ENCODE measurements at places on chromosomes 1 and 21.

DNA sequence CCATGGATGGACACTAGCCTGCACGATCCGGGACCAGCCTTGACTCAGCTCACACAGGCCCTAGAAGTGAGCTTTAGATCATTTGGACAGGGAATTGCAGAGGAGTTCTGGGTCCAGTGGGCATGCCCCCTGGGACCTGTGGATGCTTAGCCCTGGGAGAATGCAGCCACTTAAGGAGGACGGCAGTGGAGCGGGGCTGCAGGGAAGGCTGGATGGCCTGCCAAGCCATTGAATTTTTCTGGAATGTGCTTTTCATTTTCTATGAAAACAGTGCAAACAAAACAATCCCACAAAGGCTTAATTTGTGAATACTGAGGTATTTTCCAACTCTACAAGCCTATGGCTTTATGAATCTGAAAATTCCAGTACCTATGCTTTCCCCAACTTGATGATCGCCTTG lies 80.4 kb upstream of the GCLM start:
- no peak overlapping the region for H3K27ac ChIP-seq
- DNase-seq = no peak
- H3K4me3 ChIP-seq = no peak overlapping the region
- H3K4me1 ChIP-seq = no peaks in the 10 kb centered on the region

DNA sequence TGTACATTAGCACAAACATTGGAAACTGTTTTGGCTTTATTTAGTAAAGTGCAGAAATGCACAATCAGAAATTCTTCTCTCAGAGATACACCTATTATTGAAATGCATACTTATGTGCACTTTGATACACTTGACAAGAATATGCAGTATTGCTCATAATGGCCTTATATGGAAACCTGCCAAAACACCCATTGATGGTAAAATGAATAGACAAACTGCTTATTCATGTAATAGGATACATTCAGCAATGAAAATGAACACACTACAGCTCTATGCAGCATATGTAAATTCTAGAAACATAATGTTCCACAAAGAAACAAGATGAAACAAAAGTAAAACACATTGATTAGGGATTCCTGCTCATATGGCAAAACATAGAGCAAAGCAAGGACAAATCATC lies 223.9 kb downstream of the S1PR1 start:
- no peaks in the 10 kb centered on the region for H3K36me3 ChIP-seq
- no peak for DNase-seq
- peaks cover 2% of the 10 kb centered on the region for H3K27me3 ChIP-seq

GRCh38 chr1:43302201-43302600 lies 1.4 kb downstream of the TIE1 start:
- no peak overlapping the region for H3K4me3 ChIP-seq
- H3K4me1 ChIP-seq = no peaks in the 10 kb centered on the region
- no peak overlapping the region for H3K27ac ChIP-seq
- H3K36me3 ChIP-seq = no peaks in the 10 kb centered on the region

- peaks cover 8% of the 10 kb centered on the region for H3K27me3 ChIP-seq
- no peaks in the 10 kb centered on the region for H3K4me1 ChIP-seq
- no peaks in the 10 kb centered on the region for H3K36me3 ChIP-seq
- no peak overlapping the region for H3K4me3 ChIP-seq
Measured at GRCh38 chr1:17891205-17892110, 136.3 kb downstream of the ACTL8 start.

- H3K27me3 ChIP-seq = no peaks in the 10 kb centered on the region
- H3K4me1 ChIP-seq = peaks cover 27% of the 10 kb centered on the region
- no peak overlapping the region for H3K4me3 ChIP-seq
- no peaks in the 10 kb centered on the region for H3K36me3 ChIP-seq
Measured at GRCh38 chr1:19648689-19649088, 4.6 kb downstream of the NBL1 start.

DNA sequence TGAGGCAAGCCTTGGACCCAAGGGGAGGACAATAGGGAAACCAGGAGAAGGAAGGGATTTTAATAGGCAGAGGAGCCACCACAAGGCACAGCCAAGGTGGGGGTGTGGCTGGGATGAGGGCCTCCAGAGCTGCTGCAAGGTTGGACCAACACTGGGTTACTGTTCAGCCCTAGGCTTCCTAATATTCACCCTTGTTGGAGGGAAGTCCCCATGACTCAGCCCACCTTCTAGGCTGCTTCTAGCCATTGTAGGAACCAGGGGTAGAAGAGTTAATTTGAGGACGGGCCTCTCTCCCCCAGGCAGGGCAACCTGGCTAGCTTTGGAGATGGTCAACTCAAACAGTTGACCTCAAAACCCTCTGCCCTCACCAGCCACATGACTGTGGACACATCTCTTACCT lies 59.5 kb downstream of the KCNN3 start:
- no peaks in the 10 kb centered on the region for H3K36me3 ChIP-seq
- no peak overlapping the region for H3K27ac ChIP-seq
- peaks cover 2% of the 10 kb centered on the region for H3K27me3 ChIP-seq
- H3K4me3 ChIP-seq = no peak overlapping the region
- peak; percentile 59 for DNase-seq
- H3K4me1 ChIP-seq = peaks cover 18% of the 10 kb centered on the region

DNA sequence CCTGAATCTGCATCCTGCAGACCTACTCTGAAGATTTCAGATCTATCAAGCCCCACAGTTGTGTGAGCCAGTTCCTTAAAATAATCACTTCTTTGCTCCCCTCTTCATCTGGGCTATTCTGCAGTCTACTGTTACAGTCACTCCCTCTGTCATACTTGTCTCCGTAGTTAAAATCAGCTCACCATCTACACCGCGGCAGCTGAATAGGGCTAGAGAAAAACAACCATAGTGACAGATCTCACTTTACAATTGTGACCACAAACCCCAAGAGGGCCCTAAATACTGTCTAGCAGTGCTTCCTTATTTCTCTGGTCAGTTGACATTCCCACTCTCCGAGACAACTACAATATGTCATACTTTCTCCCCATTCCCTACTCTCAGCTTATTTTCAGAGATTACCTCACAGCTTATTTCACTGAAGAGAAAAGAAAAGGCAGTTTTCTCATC lies 12.9 kb downstream of the DESI2 start:
- H3K27ac ChIP-seq = no peak overlapping the region
- H3K36me3 ChIP-seq = peaks cover 8% of the 10 kb centered on the region
- no peak overlapping the region for H3K4me3 ChIP-seq
- peak; percentile 9 for DNase-seq

DNA sequence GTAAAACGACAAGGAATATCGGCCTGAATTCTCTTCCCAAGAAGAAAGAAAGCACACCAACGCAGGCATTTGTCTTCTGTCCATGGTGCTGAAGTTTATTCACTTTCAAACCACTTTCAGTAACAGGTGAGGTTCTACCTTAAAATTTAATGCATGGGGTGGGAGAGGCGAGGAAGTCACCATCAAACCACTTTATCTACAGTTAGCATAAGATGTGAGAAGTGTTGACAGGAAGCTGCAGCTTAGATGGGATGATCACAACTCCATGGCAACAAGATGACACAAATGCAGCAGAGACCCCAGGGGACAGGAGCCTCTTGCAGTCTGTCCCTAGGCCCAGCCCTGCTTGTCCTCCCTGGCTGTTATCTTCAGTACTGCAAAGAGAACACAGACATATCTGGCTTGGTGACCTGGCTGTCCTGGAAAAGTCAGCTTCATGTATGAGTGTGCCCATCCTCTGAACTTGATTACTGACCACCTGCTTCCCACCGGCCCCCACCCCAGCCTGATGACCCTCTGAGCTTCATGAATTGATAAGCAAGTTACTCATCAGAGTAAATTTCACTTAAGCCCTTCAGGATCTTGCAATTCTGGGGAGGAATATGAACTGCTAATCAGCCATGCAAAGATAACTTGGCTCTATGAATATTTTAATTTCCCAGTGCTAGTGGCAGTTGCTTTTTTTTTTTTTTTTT lies 1.8 kb downstream of the NPPA start:
- peaks cover 10% of the 10 kb centered on the region for H3K36me3 ChIP-seq
- no peak overlapping the region for H3K27ac ChIP-seq
- H3K4me3 ChIP-seq = no peak overlapping the region
